IMR-90 (cell line): ENCODE measurements at places on chromosomes 5 and 9. TPM values are rescaled to one million over a fixed set of nuclear protein-coding genes. Genes with fewer than 3 reads are reported as not detected.

NUP188 gene
- 52.5 and 59.1 TPM in 2 replicates for total RNA-seq

FCHSD1 gene
- 32.8 and 33.2 TPM in 2 replicates for total RNA-seq

SOHLH1 gene
- not detected in 2 replicates for total RNA-seq

NRARP gene
- not detected in 2 replicates for total RNA-seq

PCDHA11 gene
- total RNA-seq: under 0.01 TPM in 1 of 2 replicates, not detected in the other

C5orf34 gene
- total RNA-seq: 6.1 and 7.2 TPM in 2 replicates

NCS1 gene
- total RNA-seq: 35.8 and 41.0 TPM in 2 replicates

ERMP1 gene
- total RNA-seq: 4.7 and 5.0 TPM in 2 replicates

CDO1 gene
- total RNA-seq: 3.3 and 8.6 TPM in 2 replicates

DPM2 gene
- total RNA-seq: 10.8 TPM in 2 replicates

ACTBL2 gene
- 1.6 and 1.7 TPM in 2 replicates for total RNA-seq

GDNF gene
- total RNA-seq: 0.18 and 0.28 TPM in 2 replicates

RNF44 gene
- total RNA-seq: 0.54 and 0.83 TPM in 2 replicates

TMEFF1 gene
- total RNA-seq: 0.90 and 1.9 TPM in 2 replicates

BICD2 gene
- 35.7 and 42.2 TPM in 2 replicates for total RNA-seq
